ENCODE measurements at places on chromosomes 4 and X.
A peak's percentile ranks its signal among the peaks of the same experiment; 100 is the strongest.

DNA sequence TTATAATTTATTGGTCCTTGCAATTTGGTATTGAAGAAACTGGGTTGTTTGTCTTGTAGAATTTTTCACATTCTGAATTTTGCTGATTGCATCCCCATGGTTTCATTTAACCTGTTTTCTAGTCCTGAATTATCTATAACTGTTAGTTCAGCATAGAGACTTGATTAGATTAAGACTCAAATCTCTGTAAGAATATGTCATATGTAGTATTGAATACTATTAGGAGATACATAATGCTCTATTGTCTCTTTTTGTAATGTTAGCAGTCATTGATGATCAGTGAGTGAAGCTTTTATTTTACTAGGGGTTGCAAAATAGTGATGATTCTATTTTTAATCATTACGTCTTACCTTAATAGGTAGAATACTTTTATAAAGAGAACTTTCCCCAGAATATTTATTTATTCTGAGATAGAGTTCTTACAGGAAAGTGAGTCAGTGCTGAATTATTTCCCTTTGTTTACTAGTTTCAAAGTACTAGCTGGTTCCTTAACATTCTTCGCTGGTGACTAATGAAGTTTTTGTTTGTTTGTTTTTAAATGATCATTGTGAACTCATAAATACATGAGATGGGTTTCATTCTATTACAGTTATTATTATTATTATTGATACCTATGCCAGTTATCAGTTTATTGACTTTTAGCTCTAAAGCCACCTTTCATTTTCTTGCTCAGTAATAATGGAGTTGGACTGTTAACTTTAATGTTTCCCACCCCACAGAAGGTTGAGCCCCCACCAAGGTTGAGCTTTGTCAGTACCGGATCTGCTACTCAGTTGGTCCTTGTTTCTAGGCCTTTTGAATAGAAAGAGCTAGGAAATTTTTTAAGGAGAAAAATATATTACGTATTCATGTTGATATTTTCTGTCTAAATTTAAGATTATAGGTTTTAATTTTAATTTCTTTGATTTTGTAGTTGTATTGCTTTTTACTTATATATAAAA is 102.3 kb downstream of the LARP1B start:
- DNase-seq: peak; percentile 57

- no peak for DNase-seq
Measured at GRCh38 chrX:42050345-42050744, 127.0 kb upstream of the CASK start.

DNA sequence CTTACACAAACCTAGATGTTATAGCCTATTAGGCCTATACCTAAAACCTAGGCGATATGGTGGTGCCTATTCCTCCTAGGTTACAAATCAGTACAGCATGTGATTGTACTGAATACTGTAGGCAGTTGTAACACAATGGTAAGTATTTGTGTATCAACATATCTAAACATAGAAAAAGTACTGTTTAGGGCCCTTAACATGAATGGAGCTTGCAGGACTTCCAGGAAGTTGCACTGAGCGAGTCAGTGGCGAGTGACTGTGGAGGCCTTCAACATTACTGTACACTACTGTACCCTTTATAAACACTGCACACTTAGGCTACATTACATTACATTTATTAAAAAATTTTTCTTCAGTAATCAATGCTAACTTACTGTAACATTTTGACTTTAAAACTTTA is 37.8 kb downstream of the WWC2 start:
- no peak for DNase-seq

- no peak for DNase-seq
Measured at GRCh38 chr4:146338512-146338911, 124.2 kb downstream of the REELD1 start.

- no peak for DNase-seq
Measured at GRCh38 chr4:48669086-48669485, 111.0 kb downstream of the FRYL start.

DNA sequence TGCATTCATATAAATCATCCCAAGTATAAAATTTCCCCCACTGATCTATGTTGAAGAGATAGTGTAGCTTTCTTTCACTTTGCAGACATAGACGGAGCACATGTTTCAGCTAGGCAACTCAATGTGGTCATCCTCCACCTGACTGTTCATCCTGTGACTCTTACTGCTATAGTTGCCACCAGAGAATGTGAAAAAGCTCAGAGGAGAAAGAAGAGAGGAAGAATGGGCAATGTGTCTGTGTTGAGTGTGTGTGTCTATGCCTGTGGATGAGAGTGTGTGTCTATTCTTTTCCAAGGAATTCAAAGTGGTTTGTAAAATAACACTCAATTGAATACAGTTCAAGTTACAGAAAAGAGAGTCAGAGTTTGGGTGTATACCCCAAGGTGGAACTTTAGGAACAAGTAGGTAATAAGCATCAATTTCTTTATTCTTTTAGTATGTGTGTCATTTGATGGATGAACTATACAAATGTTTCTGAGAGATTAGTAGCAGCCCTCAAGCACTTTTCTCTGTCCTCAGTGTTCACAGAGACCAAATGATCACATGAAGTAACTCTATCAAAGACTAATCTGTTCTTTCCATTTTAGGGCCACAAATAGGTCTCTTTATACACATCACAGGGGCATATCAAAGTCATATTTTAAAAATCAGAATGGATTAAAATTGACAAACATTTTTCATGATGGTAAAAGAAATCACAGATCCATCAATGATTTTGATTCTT is 2.3 kb downstream of the SNCA start:
- DNase-seq: no peak

GRCh38 chr4:97238956-97239666 is 904.2 kb downstream of the STPG2 start:
- no peak for DNase-seq

DNA sequence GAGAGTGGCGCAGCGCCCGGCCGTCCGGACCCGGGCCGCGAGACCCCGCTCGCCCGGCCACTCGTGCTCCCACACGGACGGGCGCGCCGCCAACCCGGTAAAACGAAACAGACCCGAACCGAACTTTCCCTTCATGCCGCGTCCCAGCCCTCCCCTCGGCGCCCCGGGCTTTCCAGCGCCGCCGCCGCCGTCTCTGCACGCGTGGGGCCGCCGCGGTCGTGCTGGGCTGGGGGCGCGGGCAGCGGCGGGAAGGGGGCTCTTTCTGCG is 222 bp downstream of the SMAD1 start:
- DNase-seq: no peak

DNA sequence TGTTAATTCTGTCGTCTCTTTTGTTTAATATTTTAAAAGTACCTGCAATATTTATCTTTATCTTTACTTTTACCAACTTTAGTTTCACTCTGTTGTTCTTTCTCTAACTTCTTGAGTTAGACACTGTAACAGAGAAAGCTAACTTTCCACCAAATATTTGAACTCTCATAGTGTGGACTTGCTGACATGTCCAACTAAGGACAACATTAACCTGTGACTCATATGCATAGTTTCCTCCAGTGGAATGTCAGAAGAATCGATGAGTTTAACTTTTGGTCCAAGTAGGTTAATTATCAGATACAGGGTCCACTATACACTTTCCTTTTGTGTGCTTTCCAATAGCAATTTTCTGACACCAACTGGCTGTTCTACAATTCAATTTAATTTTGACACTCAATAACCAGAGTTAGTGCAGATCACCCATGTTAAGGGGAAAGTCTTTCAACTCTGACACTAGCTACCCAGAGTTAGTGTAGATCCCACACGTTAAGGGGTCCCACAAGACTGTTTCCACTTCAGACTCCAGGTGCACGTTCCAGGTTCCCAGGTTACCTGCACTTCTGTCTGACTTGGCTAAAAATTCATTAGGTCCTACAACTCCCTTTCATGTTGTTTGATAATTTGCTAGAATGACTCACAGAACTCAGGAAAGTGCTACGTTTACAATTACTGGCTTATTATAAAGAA is 559.0 kb upstream of the AMOT start:
- DNase-seq: no peak

- DNase-seq: no peak
Measured at GRCh38 chr4:124573056-124573455, 139.5 kb downstream of the ANKRD50 start.
